ENCODE measurements at places on chromosomes 2 and 18.

DNA sequence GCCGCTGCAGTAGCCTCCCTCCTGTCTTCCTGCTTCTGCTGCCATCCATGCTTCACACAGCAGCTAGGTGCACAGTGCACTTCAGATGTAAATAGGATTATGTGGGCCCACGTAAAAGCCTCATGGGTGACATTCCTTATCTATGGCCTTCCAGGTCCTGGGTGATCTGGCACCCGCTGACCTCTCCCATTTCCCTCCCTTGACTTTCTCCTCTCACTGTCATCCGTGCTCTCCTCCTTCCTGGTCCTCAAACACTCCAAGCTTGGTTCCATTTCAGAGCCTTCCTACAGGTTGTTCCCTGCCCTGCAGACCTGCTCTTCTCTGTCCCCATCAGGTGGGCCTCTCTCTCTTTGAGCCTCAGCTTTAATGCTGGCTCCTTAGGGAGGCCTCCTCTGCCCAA is 4.0 kb upstream of the SMYD5 start:
- DNase-seq: no peak

GRCh38 chr2:205527801-205528200 is 154.5 kb upstream of the NRP2 start:
- DNase-seq: no peak

GRCh38 chr18:60534538-60534937 is 162.0 kb upstream of the MC4R start:
- DNase-seq: no peak

DNA sequence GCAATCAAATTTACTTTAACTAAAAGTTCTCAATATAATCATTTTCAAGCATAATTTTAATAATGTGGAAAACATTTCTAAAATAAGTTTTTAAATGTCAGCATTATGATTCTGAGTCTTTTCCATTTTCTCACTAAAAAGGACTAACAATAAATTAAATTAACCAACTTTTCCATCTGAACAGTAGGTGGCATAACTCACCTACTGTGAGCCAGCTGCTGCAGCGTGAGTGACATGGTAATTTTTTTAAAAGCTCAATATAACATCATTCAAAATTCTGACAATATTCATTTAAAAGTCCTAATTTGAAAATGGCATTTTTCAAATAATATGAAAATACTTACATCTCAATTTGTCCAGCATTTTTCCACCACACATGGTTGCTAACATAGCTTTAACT is 66.5 kb downstream of the DTNB start:
- DNase-seq: no peak

DNA sequence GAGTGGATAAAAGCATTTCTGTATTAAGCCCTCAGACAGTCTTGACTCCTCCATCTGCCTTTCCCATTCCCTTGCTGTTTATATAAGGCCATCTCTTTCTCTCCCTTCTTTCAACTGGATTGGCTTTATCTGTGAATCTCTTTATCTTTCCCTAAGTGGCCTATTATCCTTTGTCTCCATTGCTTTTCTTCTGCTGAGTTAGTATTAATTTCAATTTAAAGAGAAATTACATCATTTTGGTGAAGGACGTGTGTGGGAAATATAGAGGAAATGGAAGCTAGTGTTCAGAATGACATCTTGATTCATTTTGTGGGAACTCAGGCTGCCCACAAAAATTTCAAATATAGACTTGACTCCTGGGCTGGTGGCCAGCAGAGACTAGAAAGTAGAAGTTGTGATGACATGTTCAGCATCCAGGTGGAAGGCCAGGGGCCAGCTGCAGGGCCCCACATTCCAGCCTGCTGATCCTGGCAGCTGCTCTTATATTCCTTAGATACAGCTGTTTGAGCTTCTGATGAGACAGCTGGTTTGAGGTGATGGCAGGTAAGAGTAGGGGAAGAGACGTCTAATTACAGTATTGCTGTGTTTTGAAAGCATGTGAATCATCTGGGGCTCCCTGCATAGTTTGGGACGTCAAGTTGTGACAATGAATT is 52.3 kb downstream of the DIS3L2 start:
- no peak for DNase-seq

GRCh38 chr2:69306822-69307578 is 80.0 kb downstream of the GFPT1 start:
- DNase-seq: peak; percentile 40

GRCh38 chr2:100742277-100743254 is 77.4 kb upstream of the NPAS2 start:
- DNase-seq: no peak

DNA sequence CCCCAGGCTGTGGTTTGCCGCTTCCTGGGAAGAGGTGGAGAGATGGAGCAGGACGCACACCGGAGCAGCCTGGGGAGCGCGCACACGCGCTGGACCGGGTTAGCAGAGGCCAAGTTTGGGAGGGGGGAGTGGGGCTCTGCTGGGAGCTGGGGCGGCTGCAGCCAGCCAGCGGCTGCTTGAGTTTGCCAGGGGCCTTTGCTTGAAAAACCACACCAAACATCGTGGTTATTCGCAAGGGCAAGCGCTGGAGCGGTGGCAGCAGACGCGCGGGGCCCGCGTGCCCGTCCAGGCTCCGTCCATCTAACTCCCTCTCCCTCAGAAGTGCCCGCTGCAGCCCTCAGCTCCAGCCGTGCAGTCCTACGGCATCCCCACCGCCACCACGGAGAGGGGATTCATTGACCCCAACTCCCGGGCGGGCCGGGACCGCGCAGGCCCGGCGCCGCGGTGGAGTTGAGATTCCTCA is 4.6 kb downstream of the PTGR3 start:
- DNase-seq: no peak

- DNase-seq: no peak
These were observed 98.6 kb downstream of the GFPT1 start for GRCh38 chr2:69288429-69288828.

GRCh38 chr2:170106102-170106840 is 71.7 kb upstream of the MYO3B start:
- DNase-seq: no peak

- no peak for DNase-seq
These were observed 34.7 kb downstream of the ST6GAL2 start for GRCh38 chr2:106851087-106851874.

Data from stimulated activated CD8-positive, alpha-beta memory T cell treated with anti-CD3 and anti-CD28 coated beads, Interleukin-4, amount 100 ng/mL, for 1 hour (primary cell).